Stimulated activated CD4-positive, alpha-beta T cell treated with anti-CD3 and anti-CD28 coated beads, Interleukin-4, amount 100 ng/mL, for 1 hour (primary cell): ENCODE measurements at places on chromosomes 7 and 10.

- no peak for DNase-seq
These were observed 65.9 kb upstream of the KCND2 start for GRCh38 chr7:120207037-120207436.

DNA sequence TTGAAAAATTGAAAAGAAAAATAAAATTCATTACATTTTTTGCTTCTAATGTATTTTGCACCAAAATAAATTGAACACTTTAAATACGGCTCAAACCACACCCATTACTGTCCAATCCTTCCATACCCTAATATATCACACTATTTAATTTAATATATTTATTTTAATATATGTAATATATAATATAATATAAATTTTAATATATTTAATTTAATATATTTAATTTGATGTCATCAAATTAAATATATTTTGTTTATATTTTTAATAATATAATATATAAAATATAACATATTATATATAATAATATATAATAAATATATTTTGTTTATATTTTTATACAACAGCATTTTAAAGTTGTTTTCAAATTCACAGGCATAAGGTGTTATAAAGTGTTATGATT is 15.7 kb upstream of the POU6F2 start:
- DNase-seq: no peak

DNA sequence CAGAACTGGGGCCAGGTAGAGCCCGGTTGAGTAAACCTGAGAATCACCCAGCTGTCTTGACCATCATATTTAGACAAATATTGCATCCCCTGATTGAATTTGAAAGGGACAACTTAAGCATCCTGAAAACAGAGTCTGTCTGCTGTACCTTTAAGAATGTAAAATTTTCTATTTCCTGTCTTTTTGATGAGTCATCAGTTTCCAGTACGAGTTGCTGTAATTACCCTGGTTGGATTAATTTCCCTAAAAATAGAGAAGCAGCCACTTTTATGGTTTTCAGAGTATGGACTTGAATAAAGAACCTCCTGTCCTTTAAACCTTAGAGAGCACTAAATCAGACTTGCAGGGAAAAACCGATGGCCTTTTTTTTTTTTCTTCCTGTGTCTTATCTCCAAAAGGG is 164.6 kb upstream of the SH2B2 start:
- DNase-seq: no peak

GRCh38 chr7:8982338-8982992 is 549.1 kb downstream of the NXPH1 start:
- no peak for DNase-seq

DNA sequence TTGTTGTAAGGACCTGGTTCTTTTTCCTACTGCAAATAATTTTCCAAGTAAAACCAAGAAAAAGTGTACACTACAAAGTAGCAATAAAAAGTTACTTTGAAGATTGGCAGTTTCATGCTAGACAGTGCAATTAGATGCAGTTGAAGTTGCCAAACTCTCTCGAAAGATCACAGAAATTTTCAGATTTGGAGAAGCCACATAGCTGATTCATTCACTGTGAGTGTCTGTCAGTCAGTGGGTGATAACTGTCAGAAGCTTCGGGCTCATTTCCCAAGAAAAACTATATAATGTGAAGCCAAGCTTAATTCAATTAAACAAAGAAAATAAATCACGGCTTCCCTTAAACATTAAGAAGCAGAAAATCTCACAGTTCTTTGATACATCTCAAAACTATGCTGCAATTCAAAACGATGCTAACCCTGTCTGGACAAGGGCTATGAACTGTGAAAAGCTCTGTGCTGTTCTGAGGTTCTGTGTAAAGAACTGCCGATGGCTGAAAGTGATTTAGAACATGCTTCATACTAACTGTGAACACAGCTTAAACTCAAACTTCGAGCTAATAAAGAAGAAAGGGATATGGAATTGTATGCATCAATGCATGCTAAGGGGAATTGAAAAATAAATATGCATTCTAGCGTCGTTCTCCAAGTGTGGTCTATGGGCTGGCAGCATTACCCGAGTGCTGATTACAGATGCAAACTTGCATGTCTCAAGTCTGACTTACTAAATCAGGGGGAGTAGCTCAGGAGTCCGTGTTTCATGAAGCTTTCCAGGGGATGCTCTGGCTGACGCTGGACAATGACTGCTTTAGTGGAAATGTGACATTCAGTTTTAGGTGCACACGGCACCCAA is 557.4 kb downstream of the CALN1 start:
- DNase-seq: no peak

DNA sequence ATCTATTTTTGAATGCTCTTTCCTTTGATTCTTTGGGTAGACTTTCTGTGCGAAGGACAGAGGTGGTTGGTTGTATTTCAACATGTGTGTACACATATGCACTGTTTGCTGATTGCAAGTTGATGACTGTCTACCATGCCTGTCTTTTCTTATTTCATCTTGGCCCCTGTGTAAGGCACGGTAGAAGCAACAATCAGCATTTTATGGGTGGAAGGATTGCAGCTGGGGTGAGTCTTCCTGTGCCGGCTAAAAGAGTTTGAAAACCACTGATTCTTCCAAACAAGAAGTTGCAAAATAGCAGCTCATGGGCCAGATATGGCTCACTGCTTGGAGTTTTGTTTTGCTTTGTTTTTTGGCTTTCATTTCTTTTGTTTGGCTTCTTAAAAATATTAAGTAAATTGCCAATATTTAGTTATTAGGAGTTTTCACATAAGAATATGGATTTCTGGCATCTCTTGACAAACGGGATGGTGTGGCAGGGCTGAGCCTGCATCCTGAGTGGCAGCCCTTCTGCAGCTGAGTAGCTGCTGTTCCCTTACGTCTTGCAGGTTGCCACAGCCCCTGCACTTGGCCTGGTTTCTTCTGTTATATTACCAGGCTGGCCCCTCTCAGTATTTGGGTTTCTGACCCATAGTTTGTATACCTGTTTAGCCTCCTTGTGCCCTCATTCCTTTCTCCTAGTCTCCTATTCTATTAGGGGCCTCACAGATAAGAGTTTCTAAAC is 7.2 kb downstream of the ZNF862 start:
- DNase-seq: no peak

DNA sequence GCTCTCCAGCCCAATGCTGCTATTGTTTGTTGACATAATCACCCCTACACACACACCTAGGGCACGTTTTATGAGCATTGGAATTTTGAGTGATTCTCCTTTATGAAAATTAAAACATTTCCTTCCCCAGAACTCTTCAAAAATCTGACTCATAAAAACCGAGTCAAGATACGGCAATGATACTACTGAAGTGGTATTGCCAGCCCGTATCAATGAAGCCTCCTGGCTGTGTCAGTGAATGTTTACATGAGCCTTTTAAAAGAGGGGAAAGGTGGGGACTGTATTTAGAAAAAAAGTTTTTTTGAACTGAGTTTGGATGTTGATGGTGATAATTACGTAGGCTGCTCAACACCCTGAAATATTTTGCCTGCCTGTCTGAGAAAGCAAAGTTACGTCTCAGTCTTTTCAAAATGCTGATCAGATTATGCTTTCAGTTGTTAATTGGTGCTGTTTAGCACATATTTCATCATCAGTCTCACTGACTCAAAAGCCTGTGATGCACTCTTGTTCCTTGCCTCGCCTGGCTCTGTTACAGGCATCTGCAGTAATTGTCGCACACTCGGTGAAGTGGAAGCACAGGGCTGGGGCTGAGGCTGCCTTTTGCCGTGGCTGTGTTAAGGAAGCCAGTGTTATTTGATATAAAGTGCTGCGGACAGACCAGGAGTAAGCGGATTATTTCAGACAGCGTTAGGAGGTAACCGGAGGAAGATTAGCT is 157.4 kb upstream of the TCF7L2 start:
- no peak for DNase-seq

DNA sequence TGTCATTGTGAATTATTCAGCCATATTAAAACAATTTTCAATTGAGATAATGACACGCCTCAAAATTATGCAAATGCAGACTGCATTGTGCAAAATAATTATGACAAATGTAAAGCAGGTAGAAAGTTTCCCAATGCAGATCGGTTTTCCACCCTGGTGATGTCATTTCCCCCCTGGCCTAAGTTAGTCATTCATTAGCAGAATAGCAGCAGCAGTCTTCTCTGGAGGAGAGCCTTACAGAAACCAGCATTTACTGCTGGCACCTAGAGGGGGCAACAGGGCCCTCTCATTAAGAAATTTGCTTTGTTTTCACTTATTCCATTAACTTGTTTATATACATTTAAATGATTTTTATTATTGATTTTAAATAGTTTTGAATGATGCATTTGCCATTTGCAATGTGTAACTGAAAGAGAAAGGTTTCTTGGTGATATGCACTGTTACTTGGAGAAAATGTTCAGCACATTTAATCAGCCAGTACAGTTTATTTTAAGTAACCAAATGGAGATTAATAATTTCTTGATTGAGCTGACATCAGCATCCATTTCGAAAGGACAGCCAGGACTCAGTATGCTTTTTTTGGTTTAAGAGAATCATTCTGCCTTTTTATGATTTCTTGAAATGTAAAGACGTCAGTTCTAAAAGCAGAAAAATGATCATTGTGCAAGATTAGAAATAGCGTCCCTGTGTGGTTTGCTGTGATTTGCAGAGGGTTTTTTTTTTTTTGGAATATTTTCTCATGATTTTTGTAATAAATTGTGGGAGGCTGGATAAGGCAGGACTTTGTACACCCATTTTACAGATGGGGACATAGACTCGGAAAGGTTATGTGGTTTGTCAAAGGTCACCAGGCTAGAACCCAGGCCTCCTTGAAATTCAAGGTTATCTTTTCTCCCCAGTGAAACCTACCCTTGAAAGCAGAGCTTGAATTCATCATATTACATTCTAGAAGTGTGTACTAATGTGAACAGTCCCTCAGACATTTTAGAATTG is 3.5 kb downstream of the ARID5B start:
- peak; percentile 39 for DNase-seq

DNA sequence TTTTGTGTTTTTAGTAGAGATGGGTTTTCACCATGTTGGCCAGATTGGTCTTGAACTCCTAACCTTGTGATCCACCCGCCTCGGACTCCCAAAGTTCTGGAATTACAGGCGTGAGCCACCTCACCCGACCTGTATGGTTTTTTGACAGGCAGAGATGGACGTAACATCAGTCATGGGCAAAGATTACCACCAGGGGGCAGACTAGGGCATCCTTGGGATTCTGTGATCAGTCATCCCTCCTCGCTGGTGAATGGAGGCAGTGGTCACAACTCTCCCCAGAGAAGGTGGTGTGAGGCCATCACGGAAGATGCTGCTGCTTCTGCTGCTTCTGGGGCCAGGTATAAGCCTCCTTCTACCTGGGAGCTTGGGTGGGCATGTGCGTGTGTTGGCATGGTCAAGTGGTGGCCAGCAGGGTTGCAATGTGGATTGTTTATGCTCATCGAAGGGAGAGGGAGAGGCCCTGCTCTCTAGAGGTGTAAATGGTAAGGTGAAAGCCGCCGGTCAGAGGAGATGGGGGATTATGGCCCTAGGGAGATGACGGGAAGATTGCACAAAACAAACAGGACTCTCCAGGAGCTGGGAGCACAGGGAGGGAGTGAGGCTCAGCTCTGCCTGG is 122.7 kb upstream of the PRSS1 start:
- peak; percentile 64 for DNase-seq

- no peak for DNase-seq
These were observed 491.7 kb downstream of the CCSER2 start for GRCh38 chr10:84820120-84820519.

GRCh38 chr10:983401-983800 is 4.8 kb upstream of the GTPBP4 start:
- DNase-seq: no peak

GRCh38 chr7:149552799-149553198 is 55.2 kb upstream of the ZNF746 start:
- DNase-seq: no peak

GRCh38 chr7:22782616-22783232 is 39.9 kb downstream of the TOMM7 start:
- peak; percentile 76 for DNase-seq

DNA sequence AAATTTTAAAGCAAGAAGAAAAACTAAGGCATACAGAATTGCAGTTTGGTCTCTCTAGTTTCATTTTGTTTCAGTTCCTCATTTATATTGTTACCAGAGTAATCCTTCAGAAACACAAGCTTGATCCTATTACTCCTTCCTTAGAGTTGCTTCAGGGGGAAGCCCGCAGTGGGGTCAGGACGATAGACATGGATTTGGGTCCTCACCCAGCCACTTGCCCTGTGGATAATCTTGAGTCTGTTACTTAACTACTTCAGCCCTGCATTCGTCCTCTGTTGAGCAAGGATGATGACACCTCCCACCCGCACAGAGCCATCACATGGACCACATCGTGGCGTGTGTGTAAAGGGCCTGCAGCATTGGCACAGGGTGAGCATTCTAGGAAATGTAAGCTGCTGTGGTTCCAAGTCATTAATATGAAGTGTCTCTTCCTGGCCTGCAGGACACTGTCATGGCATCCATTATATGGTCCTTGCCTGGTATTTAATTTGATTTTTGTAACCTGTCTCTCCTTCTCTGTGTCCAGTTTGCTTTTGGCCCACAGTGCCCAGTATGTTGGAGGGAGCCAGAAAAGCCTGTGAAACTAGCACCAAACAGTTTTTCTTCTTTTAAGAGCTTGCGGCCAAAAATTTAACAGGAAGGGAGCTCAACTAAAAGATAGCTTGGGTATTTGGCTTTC is 111.2 kb downstream of the EEPD1 start:
- DNase-seq: no peak

GRCh38 chr10:73601486-73601921 is 10.4 kb upstream of the USP54 start:
- no peak for DNase-seq

DNA sequence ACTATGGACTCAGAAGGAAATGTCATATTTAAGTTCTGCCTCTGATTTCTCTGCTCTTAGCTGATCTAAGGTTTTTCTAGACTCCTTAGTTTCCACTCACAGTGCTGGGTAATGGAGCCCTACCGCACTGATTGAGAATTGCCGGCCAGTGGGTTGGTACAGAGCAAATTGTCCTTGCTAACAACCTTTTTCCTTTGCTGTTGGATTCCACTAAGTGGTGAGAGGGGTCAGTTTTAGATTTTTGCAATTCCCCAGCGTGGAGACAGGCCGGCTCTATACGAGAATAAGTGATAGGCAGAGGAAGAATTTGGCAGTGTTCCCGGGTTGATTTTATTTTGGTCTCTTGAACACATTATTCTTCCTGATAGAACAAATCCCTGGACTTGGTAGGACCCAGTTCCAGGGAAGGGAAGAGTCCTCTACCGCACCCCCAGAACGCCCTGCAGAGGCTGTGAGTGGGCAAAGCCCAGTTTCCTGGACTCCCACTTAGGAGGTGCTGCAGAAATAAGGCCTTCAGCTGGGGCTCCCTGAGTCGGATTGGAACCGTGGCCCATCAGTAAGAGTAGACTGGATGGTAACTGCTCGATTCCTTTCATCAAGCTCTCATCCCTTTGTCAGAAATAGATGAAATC is 3.0 kb upstream of the NRP1 start:
- no peak for DNase-seq
